ENCODE measurements at places on chromosomes 2 and 18. TPM values are rescaled to one million over a fixed set of nuclear protein-coding genes. Genes with fewer than 3 reads are reported as not detected.

DNA sequence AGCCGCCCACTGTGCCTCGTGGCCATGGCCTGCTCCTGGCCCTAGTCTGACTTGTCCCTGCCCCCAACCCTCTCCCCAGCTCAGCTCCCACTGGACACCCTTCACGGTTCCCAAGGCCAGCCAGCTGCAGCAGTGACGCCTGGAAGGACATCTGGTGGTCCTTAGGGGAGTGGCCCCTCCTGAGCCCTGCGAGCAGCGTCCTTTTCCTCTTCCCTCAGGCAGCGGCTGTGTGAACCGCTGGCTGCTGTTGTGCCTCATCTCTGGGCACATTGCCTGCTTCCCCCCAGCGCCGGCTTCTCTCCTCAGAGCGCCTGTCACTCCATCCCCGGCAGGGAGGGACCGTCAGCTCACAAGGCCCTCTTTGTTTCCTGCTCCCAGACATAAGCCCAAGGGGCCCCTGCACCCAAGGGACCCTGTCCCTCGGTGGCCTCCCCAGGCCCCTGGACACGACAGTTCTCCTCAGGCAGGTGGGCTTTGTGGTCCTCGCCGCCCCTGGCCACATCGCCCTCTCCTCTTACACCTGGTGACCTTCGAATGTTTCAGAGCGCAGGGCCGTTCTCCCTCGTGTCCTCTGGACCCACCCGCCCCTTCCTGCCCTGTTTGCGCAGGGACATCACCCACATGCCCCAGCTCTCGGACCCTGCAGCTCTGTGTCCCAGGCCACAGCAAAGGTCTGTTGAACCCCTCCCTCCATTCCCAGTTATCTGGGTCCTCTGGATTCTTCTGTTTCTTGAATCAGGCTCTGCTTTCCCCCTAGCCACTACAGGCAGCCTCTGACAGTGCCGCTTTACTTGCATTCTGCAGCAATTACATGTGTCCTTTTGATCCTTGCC lies 35.8 kb downstream of the ANO7 start:
- DNase-seq: no peak

DNA sequence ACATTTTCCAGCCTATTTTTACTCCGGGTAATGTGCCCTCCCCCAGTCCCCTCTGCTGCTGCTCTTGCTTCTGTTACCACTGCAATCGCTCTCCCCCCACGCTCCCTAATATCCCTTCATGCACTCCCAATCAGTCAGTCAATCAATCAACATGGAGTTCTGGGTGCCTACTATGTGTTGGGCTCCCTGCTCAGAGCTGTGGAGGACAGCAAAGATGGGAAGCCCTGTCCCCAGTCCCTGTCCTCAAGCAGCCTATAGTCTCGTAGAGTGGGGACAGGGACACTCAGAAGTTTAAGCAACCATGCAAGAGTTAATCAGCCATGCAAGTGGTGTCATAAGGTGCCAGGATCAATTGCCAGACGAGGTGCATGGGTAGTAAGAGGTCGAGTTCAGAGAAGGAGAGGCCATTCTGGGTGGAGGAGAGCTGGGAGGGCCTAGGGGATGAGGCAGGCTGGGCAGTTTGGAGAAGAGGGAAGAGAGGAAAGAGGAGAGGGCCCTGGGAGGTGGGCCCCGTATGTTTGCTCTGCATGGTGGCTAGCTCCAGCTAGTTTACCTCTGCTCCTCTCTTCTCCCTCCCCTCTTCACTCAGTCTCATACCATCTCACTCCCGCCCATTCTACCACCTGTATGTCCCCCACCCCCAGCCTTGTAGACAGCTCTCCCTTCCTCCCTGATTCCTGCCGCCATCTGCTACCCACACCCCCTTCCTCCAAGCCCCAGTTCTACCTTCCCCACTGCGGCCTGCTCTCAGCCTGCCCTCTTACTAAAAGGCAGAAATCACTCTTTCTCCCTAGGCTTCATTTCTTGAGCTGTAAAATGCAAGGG lies 3.9 kb downstream of the ASIC4 start:
- DNase-seq: no peak

DNA sequence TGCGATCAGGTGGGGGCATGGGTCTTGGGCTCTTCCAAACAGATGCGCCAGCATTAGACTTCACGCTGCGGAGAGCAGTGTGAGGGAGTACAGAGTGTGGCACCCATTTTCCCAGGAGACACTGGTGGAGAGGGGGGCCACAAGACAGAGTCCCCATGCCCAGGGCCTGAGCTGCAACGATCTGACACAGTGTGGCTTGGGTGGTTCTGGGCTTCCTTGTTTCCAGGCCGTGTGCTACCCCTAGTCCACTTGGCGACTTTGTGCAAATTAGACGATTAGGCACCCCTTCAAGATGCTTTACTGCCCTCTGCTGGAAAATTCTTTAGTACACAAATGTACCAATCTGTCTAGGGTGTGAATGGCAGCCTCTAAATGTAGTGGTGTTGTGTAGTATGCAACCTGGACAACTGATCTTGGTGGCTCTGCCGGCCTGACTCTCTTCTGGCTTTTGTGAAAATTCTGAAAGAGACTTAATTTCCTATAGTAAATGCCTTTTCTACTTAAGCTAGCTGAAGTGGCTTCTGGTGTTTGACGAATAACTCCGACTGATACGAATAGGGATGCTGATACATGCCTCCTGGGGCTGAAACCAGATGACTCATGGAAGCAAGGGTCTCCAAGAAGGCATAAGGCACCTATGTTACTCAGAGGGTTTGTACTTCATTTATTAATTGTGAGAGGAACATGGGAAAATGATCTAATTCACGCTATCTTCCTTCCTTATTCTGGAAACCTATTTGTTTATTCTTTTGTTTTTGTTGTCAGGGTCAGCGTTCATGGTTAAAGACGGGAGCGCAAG lies 92.3 kb upstream of the SMAD2 start:
- DNase-seq: no peak

- no peak for DNase-seq
These were observed 181.4 kb downstream of the FAM210A start for GRCh38 chr18:13544953-13545352.

- DNase-seq: no peak
These were observed 126.6 kb upstream of the PPP1CB start for GRCh38 chr2:28624793-28625701.

- no peak for DNase-seq
These were observed 112.4 kb upstream of the RIOK3 start for GRCh38 chr18:23340661-23341060.

GRCh38 chr18:58754544-58755068 lies 83.3 kb downstream of the MALT1 start:
- DNase-seq: peak; percentile 30

GPR39 gene
- 5.3 TPM for total RNA-seq

ACYP2 gene
- total RNA-seq: 39.7 TPM

UGT1A10 gene
- not detected for total RNA-seq

PIEZO2 gene
- total RNA-seq: 4.1 TPM

DSC2 gene
- total RNA-seq: 29.1 TPM

All from prostate gland (tissue), 2 donors.